ENCODE measurements at places on chromosomes 16 and 17. TPM values are rescaled to one million over a fixed set of nuclear protein-coding genes. Genes with fewer than 3 reads are reported as not detected.

MLLT6 gene
- 31.7 TPM for total RNA-seq

FBXW10B gene
- total RNA-seq: 0.47 TPM

PRKCB gene
- total RNA-seq: not detected

PEX12 gene
- total RNA-seq: 8.8 TPM

NEUROD2 gene
- not detected for total RNA-seq

SLC16A13 gene
- 0.43 TPM for total RNA-seq

KRT20 gene
- total RNA-seq: not detected

TMEM220 gene
- not detected for total RNA-seq

STH gene
- total RNA-seq: not detected

IL17C gene
- not detected for total RNA-seq

PTGES3L gene
- 0.10 TPM for total RNA-seq

SP6 gene
- 1.8 TPM for total RNA-seq

MILR1 gene
- total RNA-seq: 7.3 TPM

KLHL10 gene
- not detected for total RNA-seq
